Keratinocyte (primary cell): ENCODE measurements at places on chromosomes 3 and 15.
A peak's percentile ranks its signal among the peaks of the same experiment; 100 is the strongest.

DNA sequence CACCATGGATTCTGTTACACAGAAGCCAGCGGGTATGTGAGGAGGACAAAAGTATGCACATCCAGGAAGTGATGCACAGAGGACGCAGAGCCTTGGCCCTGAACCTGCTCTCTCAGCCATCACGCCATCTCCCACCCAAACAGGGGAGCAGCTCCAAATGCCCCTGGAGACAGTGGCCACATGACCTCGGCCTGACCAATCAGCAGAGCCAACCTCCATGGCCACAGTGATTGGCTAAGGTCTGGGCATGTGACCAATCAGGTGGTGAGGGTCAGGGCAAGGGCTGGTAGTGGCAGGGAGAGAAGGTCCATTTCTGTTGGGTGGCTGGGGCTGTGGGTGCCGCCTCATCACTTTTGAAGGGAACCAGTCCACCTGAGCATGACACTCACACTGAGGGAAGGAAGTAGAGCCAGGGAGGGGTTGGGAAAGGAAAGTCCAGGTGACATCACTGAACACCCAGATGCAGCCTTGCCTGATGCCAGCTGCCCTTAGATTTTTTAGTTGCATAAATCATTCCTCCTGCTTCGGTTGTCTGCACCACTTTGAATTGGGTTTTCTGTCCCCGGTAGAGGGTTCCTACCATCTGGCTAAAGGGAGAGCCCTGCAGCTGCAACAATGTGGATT, 70.3 kb upstream of the IQSEC1 start:
- no peak for DNase-seq

DNA sequence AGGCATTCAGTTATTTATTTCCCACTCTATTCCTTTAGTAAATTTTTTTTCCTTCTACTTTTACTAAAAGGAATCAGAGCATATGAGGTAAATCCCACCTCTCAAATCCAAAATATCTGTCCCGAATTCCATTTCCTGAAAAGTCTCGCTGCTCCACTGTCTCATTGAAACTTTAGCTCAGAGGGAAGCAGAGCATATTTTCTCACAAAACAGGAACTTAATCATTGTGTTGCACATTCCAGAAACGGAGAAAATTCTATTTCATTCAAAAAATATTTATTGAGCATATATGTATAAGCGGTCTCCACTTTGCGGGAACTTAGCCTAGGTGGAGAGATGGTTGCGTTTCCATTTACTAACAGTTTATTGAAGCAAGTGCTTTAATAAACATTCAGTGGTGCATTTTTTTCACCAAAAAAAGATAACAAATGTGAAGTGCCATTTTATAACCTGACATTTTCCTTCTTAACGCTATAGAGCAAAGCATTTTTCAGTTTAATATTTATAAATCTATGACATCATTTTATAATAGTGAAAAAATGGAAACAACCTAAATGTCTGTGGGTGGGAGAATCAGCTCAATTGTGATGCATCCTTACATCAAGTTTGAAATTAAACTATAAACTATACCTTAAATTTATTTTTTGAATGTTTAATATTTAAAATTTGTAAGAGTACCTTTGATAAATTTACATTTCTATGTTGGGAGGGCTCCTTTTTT, 67.2 kb upstream of the CSTA start:
- DNase-seq, result no peak

GRCh38 chr3:57961177-57961827, 46.9 kb upstream of the FLNB start:
- no peak for DNase-seq

- DNase-seq, result no peak
Measured at GRCh38 chr3:140398387-140398786, 279.5 kb upstream of the TRIM42 start.

GRCh38 chr3:190811775-190812480, 50.6 kb downstream of the GMNC start:
- peak; percentile 26 for DNase-seq

- peak; percentile 84 for DNase-seq
Measured at GRCh38 chr3:46078712-46079400, 51.6 kb upstream of the XCR1 start.

DNA sequence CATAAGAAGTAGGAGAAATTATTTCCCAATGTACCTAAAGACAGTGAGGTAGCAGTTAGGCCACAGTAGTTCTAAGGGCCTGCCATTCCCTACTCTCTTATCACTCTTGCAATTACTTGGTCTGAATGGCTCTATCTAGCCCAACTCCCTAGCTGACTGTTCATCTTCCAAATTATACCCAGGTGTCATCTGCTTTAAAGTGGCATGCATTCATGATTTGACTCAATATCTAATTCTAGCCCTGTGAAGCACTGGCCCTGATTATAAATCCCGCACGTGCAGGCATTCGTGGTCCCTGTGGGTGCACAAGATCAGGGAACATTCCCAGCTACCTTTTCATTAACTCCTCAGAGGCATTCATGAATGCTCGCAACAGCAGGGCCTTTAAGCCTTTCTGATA, 43.1 kb upstream of the ZNF774 start:
- no peak for DNase-seq

- DNase-seq, result no peak
Measured at GRCh38 chr3:127237835-127238234, 44.9 kb downstream of the PRR23E start.

GRCh38 chr15:46676233-46677206, 1040.8 kb upstream of the SEMA6D start:
- DNase-seq, result no peak

- no peak for DNase-seq
Measured at GRCh38 chr15:88541709-88542341, 4.7 kb downstream of the DET1 start.

- no peak for DNase-seq
Measured at GRCh38 chr3:114332342-114333179, 38.7 kb downstream of the TIGIT start.

GRCh38 chr15:68984586-68984985, 29.9 kb upstream of the NOX5 start:
- no peak for DNase-seq

GRCh38 chr3:52882377-52882776, 15.0 kb downstream of the STIMATE start:
- no peak for DNase-seq

- DNase-seq, result no peak
Measured at GRCh38 chr3:47265725-47266428, 16.7 kb downstream of the KIF9 start.

DNA sequence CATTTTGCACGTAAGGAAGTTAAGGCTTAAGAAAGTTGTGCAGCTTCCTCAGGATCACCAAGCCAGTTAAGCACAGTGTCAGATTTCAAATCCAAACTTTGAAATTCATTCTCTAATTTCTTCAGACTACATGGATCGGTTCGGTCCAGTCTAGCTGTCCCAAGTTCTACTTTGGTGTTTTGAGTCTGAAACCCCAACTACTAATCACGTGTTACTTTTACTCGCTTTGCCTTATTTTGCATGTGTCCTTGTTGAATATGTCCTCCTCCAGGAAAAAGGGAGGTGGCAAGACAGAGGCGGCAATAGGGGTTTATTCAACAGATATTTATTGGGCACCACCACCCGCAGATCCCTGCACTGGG, 522 bp upstream of the GXYLT2 start:
- no peak for DNase-seq

- DNase-seq, result no peak
Measured at GRCh38 chr3:88263417-88264100, 113.8 kb downstream of the C3orf38 start.

DNA sequence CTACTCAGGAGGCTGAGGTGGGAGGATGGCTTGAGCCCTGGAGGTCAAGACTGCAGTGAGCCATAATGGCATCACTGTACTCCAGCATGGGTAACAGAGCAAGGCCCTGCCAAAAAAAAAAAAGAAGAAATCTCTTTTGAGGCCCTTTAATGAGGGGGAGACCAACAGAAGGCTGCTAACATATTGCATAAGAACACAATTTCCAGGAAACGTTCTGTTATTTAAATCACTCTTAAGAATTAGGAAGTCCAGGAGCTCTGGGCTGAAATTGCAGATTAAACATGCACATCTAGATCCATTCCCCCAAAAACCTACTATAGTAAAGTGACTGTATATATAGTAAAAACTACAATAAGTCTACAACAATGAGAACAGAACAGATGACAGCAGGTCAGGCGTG, 16.1 kb upstream of the BLM start:
- DNase-seq, result no peak

DNA sequence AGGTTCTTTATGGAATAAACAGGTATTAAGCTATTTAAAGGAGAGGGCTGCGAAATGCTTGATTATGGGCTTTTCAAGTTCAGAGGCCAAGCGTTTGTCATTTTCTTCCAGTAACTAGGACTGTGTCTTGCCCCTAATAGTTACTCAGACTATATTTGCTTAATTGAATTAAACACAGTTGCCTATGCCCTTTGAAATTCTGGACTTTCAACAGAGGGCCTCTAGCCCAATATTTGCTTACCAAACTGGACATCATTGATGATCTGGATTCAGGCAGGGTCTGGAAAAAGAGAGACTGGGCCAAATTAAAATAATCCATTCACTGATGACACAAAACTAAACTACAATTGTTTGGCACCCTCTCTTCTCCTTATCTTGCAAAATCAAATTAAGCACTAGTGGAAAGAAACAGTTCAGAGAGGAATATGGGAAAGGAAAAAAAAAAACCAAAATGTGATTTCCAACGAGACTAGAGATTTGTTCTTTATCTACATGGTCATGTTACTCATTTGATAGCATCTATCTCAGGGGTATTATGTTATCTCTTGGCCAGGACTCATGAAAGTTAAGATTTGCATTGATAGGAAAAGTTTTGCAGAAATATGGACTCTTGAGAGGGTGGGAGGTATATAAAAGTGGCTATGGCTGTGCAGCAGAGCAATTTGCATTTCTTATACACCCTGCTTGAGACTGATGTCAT, 75.1 kb upstream of the TSEN2 start:
- no peak for DNase-seq

- no peak for DNase-seq
Measured at GRCh38 chr3:8103954-8104353, 397.7 kb upstream of the LMCD1 start.

- no peak for DNase-seq
Measured at GRCh38 chr3:119763466-119763865, 18.4 kb upstream of the NR1I2 start.

- no peak for DNase-seq
Measured at GRCh38 chr3:151926956-151927355, 53.5 kb downstream of the SUCNR1 start.

- no peak for DNase-seq
Measured at GRCh38 chr3:127405791-127406190, 117.9 kb upstream of the PRR20G start.

- no peak for DNase-seq
Measured at GRCh38 chr3:127073941-127074820, 91.3 kb downstream of the PLXNA1 start.

GRCh38 chr3:16658004-16658924, 53.0 kb upstream of the DAZL start:
- DNase-seq, result no peak

DNA sequence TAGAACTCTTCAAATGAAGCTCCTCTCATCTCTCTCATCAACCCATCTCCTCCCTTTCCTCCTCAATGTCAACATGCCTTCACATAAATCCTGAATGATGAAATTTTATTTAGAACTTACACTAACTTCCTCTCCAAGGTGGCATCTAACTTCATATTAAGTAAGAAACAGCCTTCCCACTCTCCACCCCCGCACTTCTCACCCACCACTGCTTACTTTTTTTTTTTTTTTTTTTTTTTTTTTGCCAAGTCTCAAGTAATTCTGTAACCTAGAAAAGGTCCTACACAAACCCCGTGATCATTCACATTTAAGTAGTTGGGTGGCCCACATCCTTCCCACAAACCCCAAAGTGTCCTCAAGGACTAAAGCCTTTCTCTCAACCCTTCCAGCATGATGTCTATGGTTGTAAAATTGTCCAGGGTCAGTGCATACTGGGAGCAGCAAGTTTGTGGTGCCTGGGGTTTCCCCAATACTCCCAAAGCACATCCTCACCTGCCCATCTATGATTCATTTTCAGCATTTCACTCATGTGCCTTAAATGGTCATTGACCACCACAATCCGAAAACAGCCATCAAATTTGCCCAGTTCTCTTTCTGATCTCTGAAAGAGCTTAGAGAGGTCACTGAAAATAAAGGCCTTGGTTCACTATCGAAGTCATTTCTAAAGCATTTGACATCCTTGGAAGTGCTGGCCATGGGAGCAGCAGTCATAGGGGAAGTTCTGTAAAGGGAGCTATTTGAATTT, 47.2 kb downstream of the CD86 start:
- no peak for DNase-seq

DNA sequence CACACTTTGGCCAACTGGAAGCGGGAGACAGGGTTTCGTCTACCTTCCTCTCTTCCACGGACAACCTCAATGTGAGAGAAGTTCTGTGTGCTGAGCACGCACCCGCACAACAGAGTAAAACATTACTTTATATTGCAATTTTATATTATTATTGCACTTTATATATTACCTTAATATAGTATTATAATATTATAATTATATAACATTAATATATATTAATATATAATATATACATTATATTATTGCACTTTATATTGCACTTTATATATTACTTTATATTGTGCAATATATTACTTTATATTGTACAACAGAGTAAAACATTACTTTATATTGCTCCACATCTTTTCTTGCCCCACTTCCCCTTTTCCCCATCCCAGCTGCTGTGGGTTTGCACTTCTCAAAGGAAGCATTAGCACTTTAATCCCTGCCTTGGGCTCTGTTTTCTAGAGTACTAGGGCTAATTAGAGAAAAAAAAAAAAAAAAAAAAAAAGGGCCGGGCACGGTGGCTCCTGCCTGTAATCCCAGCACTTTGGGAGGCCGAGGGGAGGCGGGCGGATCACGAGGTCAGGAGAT, 76.4 kb upstream of the SLC4A7 start:
- no peak for DNase-seq

DNA sequence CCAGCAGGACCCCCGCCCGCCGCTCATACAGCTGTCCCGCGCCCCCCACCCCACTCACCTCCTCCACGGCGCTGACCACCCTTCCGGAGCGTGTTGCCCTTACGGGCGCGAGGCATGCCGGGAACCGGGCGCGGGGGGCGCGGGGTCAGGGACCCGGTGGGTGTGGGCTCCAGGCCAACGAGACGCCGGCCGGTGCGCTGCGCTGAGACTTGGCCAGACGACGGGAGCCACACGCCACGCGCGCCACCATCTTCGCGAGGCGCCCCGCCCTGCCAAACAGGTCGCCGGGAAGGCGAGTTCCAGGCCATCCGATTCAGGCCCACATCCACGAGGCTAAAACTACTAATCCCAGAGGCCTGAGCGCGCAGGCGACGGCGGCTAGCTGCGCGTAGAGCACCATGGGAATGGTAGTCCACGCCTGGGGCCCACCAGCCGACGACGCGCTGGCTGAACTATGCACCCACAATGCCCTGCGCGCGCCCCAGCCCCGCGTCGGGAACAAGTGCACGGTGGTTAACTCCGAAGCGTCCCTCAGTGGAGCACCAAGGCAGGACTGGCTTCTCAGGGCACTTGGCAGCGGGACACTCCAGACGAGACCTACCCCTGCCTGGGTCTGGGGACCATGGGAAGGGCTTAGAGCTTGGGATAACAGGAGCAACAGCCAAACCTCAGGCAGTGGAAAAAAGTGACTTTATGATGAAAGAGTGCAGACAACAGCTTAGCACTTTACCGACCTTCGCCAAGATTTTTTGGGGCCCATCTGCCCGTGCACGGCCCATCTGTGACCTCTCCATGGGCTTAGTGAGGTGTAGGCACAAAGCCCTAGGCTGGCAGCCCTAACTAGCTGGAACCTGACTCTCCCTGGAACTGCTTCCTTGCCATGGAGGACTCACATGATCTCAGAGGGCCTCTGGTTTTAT, at the start of gene IFRD2:
Gene IFRD2, minus strand, starts transcription at position 271 of the 920 bp plus-strand sequence. Its CDS starts 155 bp downstream, at position 116.
- DNase-seq, result no peak

GRCh38 chr3:54969652-54970051, 41.8 kb upstream of the LRTM1 start:
- no peak for DNase-seq

- no peak for DNase-seq
Measured at GRCh38 chr3:23697416-23697815, 108.3 kb upstream of the UBE2E1 start.
